ENCODE measurements at places on chromosomes 5 and 9.

GRCh38 chr9:36074055-36074454, 37.3 kb downstream of the RECK start:
- DNase-seq: no peak

DNA sequence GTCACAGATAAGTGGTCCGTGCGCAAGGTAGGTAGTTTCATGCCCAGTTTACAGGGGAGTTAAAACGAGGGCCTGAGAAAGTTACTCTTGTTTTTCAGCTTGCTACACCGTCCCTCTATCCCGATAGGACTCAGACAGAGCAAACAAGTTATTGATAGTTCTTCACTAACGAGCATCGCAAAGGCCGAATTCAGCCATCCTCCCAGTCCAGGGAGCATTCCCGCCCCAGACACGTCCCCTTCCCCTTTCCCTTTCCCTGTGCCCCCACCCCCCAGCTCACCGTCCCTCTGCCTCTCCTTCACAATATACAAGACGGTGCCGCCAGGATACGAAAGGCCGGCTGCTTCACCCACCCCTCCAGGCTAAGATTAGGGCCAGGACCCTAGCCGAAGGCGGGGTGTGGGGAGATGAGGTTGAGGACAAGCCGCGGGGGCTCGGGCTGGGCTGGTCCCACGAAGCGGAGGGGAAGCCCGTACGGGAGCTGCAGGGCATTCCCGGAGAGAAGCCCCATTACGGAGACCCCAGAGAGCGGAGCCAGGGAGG, 599 bp downstream of the KIAA1191 start:
- DNase-seq: no peak

GRCh38 chr9:116087751-116088194, 65.8 kb upstream of the PAPPA start:
- no peak for DNase-seq

DNA sequence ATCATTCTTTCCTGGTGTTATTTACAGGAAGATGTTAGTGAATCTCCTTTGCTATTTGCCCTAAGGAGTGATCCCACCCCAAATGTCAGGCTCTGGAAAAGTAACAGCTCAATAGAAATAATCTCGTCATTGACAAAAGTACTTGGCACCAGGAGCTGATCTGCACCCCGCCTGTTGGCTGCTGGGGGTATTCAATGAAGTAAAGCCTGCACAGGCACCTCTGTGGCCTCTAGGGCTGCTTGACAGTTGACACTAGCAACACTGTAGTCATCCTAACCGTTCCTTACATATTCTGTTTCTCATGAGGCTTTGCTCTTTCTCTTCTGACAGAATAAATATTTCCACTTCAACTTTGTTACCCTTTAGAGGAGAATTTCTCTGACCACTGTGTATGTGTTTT, 103.4 kb downstream of the DOCK2 start:
- no peak for DNase-seq

DNA sequence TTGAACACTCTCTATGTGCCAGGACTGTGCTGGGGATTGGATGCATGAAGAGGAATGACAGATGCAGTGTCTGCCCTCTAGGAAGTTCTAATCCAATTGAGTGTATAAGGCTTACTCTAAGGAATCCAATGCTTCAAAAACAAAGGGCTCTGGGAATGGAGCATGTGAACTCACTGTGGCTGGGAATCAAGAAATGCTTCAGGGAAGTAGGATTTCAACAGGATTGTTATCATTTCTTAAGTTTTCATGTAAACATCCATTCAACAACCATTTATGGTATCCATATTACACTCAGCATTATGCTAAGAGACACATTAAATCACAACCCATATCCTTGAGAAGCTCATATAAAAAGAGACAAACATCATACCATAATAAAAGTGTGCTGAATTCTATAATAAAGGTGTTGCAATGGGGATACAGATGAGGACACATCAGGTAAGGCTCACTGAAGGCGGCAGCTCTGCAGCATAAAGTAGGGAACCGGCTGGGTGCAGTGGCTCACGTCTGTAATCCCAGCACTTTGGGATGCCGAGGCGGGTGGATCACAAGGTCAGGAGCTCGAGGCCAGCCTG, 11.3 kb downstream of the SIL1 start:
- no peak for DNase-seq

GRCh38 chr5:129460936-129461710, 1.0 kb downstream of the ADAMTS19 start:
- DNase-seq: no peak

- DNase-seq: no peak
Measured at GRCh38 chr5:139182528-139183296, 15.5 kb downstream of the SIL1 start.

GRCh38 chr5:74865804-74866595, at the start of gene FAM169A:
FAM169A (minus strand) TSS chr5:74866387; CDS start chr5:74841676, 24,711 bp downstream.
- DNase-seq: peak; percentile 35

GRCh38 chr9:16421532-16421931, 448.9 kb downstream of the BNC2 start:
- DNase-seq: no peak

DNA sequence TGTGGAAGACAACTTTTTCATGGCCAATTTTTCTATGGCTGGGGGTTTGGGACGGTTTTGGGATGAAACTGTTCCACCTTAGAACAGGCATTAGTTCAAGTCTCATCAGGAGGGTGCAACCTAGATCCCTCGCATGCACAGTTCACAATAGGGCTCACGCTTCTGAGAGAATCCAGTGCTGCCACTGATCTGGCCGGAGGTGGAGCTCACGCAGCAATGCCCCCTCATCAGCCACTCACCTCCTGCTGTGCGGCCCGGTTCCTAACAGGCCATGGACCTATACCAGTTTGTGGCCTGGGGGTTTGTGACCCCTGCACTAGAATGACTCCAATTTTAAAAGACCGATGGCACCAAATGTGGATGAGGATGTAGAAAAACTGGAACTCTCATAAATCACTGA, 127.2 kb upstream of the IER5L start:
- no peak for DNase-seq

- DNase-seq: no peak
Measured at GRCh38 chr5:153658149-153658548, 167.7 kb downstream of the GRIA1 start.

- DNase-seq: no peak
Measured at GRCh38 chr9:137798142-137798541, 79.4 kb upstream of the CACNA1B start.
